ENCODE measurements at places on chromosomes 3 and 15. TPM values are rescaled to one million over a fixed set of nuclear protein-coding genes. Genes with fewer than 3 reads are reported as not detected.

The GP5 gene
- 0.15 TPM for total RNA-seq

GRCh38 chr3:151899996-151900395 lies 26.6 kb downstream of the SUCNR1 start:
- DNase-seq, result no peak

- DNase-seq, result no peak
Measured at GRCh38 chr3:8152821-8153418, 348.7 kb upstream of the LMCD1 start.

- no peak for DNase-seq
Measured at GRCh38 chr15:58109419-58109818, 28.8 kb upstream of the AQP9 start.

The ONECUT1 gene
- total RNA-seq, result not detected

All from MCF 10A (cell line).